ENCODE measurements at places on chromosomes 11 and 22. TPM values are rescaled to one million over a fixed set of nuclear protein-coding genes. Genes with fewer than 3 reads are reported as not detected.

DNA sequence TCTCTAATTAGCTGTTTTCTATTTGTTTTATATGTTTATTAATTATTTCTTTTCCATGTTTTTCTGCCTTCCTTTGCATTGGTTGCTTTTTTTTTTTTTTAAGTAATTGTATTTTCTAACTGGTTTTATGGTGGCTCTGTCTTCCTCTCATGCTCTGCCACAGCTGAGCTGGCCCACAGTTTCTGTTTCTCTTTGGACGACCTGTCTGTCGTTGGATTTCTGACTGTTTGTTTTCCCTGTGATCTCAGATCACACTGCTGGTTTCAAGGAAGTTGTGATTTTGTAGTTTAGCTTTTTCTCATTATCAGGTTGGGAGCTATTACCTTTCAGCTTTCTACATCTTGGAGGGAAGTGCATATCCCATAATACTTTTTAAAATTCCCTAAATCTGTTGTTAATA lies 15.9 kb upstream of the OR6M1 start:
- no peaks in the 10 kb centered on the region for H3K36me3 ChIP-seq
- no peak overlapping the region for H3K4me3 ChIP-seq
- H3K4me1 ChIP-seq: no peaks in the 10 kb centered on the region
- H3K27ac ChIP-seq: no peak overlapping the region
- H3K27me3 ChIP-seq: peaks cover 11% of the 10 kb centered on the region

- DNase-seq: no peak
- H3K4me3 ChIP-seq: no peak overlapping the region
- H3K27me3 ChIP-seq: peaks cover 4% of the 10 kb centered on the region
- H3K4me1 ChIP-seq: no peaks in the 10 kb centered on the region
- no peak overlapping the region for H3K27ac ChIP-seq
- no peaks in the 10 kb centered on the region for H3K36me3 ChIP-seq
These were observed 27.8 kb downstream of the PDE2A start for GRCh38 chr11:72646472-72646871.

DNA sequence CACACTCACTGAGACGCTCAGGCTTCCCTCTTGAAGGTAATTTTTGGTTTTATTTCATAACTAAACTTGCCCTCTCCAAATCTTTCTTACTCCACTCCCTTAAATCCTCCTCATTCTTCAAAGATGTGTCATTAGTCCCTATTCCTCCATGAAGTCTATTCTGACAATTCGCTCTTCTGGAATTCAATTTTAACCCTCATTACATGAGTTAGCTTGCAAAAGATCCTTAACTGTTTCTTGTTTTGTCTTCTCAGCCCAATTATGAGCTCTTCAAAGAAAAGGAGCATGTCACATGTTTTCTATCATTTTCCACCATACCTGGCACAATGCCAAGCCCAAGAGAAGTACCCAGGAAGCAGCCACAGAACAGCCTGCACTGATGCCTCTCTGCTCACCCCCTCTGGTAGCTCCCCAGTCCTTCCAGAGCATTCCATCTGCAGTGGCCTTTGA lies 13.0 kb downstream of the GALNT18 start:
- no peak overlapping the region for H3K27ac ChIP-seq
- no peak for DNase-seq
- no peak overlapping the region for H3K4me3 ChIP-seq
- H3K27me3 ChIP-seq: peaks cover 13% of the 10 kb centered on the region
- no peaks in the 10 kb centered on the region for H3K4me1 ChIP-seq

The TNNT3 gene
- 2.1 TPM for total RNA-seq

The UBQLNL gene
- total RNA-seq: 0.11 TPM

The GAB4 gene
- total RNA-seq: not detected
